ENCODE measurements at places on chromosomes 6 and 20. TPM values are rescaled to one million over a fixed set of nuclear protein-coding genes. Genes with fewer than 3 reads are reported as not detected.

DNA sequence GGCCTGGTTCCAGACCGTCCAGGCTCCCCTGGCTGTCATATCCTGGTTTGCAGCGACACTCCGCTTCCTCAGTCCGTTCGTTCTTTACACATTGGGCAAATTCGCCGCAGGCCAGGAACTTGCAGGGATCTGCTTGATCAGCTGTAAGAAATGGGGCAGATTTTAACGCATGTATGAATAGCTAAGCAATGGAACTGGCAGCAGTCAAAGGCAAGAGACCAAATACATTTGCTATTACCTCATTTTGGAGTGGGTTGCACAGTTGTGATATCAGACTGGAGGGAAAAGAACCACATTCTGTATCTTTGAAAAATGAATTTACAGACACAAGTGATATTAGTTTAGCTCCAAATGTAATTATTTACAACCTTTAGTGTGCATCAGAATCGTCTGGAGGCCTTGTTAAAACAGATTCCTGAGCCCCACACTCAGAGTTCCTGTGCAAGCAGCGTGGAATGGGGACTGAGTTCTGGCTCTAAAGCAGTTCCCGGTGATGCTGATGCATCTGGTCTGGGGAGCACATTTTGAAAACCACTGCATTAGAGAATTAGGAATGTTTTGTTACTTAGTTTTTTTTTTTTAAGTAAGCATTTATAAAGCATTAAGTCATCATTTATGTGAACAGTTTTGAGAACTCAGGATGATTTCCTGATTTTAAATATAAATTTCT, 141.3 kb downstream of the IMPG1 start:
- DNase-seq = no peak
- H3K4me1 ChIP-seq = no peaks in the 10 kb centered on the region
- no peaks in the 10 kb centered on the region for H3K27me3 ChIP-seq
- no peaks in the 10 kb centered on the region for H3K36me3 ChIP-seq

GRCh38 chr6:50128420-50129005, 78.8 kb upstream of the DEFB112 start:
- no peak overlapping the region for H3K4me3 ChIP-seq
- H3K27me3 ChIP-seq = no peaks in the 10 kb centered on the region
- no peak for DNase-seq
- no peaks in the 10 kb centered on the region for H3K36me3 ChIP-seq

- no peak overlapping the region for H3K27ac ChIP-seq
- H3K36me3 ChIP-seq = no peaks in the 10 kb centered on the region
- H3K4me3 ChIP-seq = no peak overlapping the region
- DNase-seq = no peak
- peaks cover 2% of the 10 kb centered on the region for H3K4me1 ChIP-seq
- no peaks in the 10 kb centered on the region for H3K27me3 ChIP-seq
Measured at GRCh38 chr20:32607727-32608663, 22.9 kb upstream of the NOL4L start.

GRCh38 chr6:45327956-45328522, at the start of gene RUNX2:
Gene RUNX2, plus strand, starts transcription at chr6:45328330. Its CDS starts 397 bp downstream, at chr6:45328727.
- H3K4me3 ChIP-seq = no peak within 1 kb of the TSS
- H3K27ac ChIP-seq = no peak within 1 kb of the TSS
- H3K27me3 ChIP-seq = no peaks in the 10 kb centered on the region
- peak; percentile 58 for DNase-seq

DNA sequence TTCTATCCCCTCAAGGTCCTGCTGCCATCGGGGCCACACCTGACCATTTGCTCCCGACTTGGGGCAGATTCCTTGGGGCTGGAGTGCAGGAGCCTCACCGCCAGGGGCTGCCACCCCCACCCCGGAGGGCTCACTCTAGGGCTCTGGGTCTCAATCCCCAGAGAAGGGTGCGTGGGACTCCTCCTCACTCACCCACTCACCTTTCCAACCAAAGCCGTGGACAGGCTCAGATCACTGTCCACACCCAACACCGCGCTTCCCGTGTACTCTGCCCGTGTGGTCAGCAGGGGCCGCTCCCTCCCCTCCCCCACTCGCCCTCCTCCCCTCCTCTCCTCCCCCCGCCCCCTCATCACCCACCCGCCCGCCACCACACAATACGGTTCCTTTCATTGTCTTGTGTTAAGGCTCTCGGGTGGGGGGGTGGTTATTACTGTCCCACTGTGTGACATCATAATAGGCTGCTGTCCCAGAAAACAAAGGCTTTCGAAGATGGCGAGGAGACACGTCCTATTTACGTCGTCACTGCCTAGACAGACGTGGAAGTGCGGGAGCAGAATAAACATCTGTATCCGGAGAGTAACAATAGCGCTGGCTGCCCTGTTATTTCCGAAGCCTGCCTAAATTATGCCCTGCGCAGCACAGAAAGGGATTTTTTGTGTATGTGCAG, 85.8 kb downstream of the YTHDF1 start:
- H3K27ac ChIP-seq = no peak overlapping the region
- DNase-seq = peak; percentile 31
- H3K4me3 ChIP-seq = no peak overlapping the region
- peaks cover 5% of the 10 kb centered on the region for H3K27me3 ChIP-seq
- H3K36me3 ChIP-seq = no peaks in the 10 kb centered on the region

- H3K4me1 ChIP-seq = no peaks in the 10 kb centered on the region
- no peak overlapping the region for H3K27ac ChIP-seq
- H3K27me3 ChIP-seq = no peaks in the 10 kb centered on the region
- no peaks in the 10 kb centered on the region for H3K36me3 ChIP-seq
- H3K4me3 ChIP-seq = no peak overlapping the region
Measured at GRCh38 chr6:140372064-140372463, 997.6 kb upstream of the CITED2 start.

DNA sequence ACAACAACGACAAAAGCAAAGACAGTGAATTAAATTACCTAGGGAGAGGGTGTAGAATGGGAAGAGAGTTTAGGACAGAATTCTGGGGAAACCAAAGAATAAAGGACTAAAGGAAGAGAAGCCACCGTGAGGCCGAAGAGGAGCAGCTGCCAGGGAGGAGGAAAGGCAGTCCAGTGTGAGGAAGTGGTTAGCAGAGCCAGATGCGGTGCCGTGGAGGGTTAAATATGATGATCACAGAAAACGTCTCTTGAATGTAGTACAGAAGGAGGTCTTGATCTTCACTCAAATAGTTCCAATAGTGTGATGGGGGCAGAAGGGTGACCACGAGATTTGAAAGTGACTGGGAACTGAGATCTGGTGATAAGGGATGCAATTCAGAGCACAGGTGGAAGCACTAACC, 67.7 kb downstream of the TMEM244 start:
- no peak overlapping the region for H3K27ac ChIP-seq
- H3K4me3 ChIP-seq = no peak overlapping the region
- H3K27me3 ChIP-seq = no peaks in the 10 kb centered on the region
- H3K36me3 ChIP-seq = no peaks in the 10 kb centered on the region

DNA sequence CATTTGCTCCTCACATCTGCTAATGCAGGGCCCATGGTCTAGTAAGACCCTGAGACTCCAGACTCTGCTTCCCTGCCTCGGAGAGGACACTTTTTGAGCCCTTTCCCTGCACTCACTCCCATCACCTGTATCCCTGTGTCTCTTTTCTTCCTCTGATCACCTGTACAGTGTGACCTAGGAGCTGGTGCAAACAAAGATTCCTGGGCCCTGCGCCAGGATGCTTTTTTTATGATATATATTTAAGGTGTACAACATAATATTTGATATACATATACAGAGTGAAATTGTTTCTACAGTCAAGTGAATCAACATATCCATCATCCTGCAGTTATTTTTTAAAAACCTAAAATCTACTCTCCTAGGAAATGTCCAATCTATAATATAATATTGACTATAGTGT, 355.4 kb downstream of the MAFB start:
- H3K27me3 ChIP-seq = peaks cover 7% of the 10 kb centered on the region
- no peaks in the 10 kb centered on the region for H3K36me3 ChIP-seq
- DNase-seq = no peak
- H3K4me3 ChIP-seq = no peak overlapping the region
- no peak overlapping the region for H3K27ac ChIP-seq

DNA sequence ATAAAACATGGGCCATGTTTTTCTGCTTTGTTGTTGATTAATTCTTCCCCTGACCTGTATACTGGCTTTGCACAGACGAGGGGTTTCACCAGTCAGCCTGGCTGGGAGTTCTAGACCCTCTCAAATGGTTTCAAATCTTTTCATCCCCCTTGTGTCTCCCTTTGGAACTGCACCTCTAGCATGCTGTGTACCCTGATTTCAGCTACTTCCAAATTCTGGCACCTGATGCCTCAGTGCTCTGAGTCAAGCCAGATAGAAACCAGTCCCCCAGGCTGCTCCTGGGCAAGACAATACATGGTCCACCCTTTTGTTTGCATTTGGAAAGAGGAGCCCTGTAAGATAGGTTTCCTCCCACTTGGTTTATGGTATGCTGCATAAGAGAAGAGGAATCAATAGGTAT, 290.2 kb downstream of the BTBD3 start:
- H3K27ac ChIP-seq = no peak overlapping the region
- no peaks in the 10 kb centered on the region for H3K27me3 ChIP-seq
- H3K36me3 ChIP-seq = no peaks in the 10 kb centered on the region
- DNase-seq = peak; percentile 85
- no peak overlapping the region for H3K4me3 ChIP-seq
- H3K4me1 ChIP-seq = no peaks in the 10 kb centered on the region

DNA sequence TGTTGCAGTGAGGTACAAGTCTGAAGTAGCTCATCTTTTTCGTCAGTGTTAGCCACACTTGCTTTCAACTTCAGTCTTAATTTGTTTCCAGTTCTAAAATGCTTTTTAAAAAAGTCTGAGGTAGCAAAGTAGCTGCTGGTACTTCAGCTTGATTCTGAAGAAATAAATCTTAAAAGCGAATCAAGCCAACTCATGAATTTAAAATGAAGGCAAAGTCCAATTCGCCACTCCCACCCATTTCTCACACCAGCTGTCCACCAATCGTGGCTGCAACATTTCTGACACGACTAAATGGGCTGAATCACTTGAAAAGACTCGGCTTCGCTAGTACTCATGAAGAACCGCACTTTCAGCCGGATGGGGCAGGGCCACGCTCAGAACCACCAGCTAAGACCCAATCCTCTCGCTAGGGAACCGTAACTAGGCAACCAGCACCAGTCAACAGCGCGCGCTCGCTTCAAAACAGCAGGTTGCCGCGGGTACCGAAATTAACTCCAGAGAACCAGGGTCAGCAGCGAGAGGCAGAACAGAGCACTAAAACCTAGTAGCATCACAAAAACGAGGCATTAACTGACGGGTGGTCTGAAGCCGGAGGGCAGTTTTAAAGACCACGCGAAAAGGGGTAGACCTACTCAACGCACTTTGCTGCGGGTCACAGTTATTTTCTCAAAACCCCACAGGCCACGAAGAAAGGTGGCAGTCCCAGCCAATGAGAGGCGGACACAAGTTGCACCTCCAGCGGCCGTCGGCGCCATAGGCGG, 900 bp downstream of the BCLAF1 start:
- H3K36me3 ChIP-seq = no peaks in the 10 kb centered on the region
- H3K27me3 ChIP-seq = no peaks in the 10 kb centered on the region
- peaks cover 4% of the 10 kb centered on the region for H3K4me1 ChIP-seq
- H3K27ac ChIP-seq = peak overlapping the region; percentile 99

- no peak overlapping the region for H3K4me3 ChIP-seq
- H3K27ac ChIP-seq = no peak overlapping the region
- H3K36me3 ChIP-seq = no peaks in the 10 kb centered on the region
- H3K27me3 ChIP-seq = no peaks in the 10 kb centered on the region
Measured at GRCh38 chr6:104908888-104909525, 47.9 kb upstream of the LIN28B start.

GRCh38 chr20:10338426-10339180, 95.4 kb downstream of the MKKS start:
- no peak overlapping the region for H3K4me3 ChIP-seq
- no peaks in the 10 kb centered on the region for H3K36me3 ChIP-seq
- DNase-seq = no peak
- no peaks in the 10 kb centered on the region for H3K4me1 ChIP-seq
- H3K27ac ChIP-seq = no peak overlapping the region

DNA sequence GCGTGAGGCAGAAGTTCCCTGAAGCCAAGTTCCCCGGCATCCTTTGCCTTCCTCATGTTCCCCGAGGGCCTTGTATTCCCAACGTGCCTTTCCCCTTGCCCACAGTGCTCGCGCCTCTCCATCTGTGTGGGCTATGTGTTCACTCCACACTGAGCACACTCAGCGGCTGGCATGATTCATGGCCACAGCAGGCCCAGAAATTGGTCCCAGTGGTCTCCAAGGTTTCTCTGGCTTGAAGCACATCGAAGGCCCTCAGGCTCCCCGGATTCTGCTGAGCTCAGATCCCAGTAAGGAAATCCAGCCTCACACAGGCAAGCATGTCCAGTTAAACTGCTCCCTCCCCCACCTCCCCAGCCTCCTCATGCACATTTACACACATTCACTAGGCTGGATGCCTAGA, 123.6 kb downstream of the ISM1 start:
- no peak overlapping the region for H3K4me3 ChIP-seq
- no peaks in the 10 kb centered on the region for H3K27me3 ChIP-seq
- no peaks in the 10 kb centered on the region for H3K36me3 ChIP-seq
- no peak overlapping the region for H3K27ac ChIP-seq
- DNase-seq = no peak

DNA sequence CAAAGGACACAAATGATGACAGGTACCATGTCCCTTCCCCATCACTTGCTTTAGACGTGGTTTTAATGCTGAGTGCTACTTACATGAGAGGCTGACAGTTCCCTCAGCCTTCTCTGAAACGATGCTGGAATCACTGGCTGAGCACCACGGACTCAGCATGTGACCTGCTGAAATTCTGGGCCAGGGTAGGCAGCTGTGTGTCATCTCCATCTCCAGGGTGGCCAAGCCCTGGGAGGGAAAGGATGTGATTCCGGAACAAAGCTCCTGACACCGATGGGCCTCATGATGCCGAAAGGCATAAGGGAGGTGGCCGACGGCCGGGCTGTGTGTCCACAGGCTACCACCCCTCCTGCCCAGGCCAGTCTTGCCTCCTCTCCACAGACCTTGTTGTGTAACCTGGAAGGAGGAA, 184.3 kb upstream of the CST7 start:
- no peaks in the 10 kb centered on the region for H3K27me3 ChIP-seq
- H3K4me3 ChIP-seq = no peak overlapping the region
- H3K27ac ChIP-seq = no peak overlapping the region
- peak; percentile 29 for DNase-seq
- no peaks in the 10 kb centered on the region for H3K4me1 ChIP-seq

DNA sequence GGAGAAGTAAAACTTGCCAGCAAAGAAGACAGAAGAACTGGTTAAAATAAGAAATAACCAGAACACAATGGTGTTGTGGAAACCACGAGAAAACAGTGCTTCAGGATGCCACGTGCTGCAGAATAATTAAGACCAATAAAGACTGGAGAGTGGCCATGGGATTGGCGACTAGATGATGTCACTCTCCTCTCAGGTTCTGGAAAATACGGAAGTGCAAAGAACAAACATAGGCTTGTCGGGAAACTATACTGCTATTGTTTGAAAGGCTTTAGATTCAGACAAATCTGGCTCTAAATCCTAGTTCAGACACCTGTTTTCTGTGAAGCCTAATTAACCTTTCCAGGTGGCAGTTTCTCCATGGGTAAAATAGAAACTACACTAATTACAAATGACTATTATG, 138.4 kb upstream of the STXBP5 start:
- no peaks in the 10 kb centered on the region for H3K27me3 ChIP-seq
- H3K4me1 ChIP-seq = no peaks in the 10 kb centered on the region
- no peak overlapping the region for H3K27ac ChIP-seq
- DNase-seq = no peak

Gene FAM83D
- 34.8 TPM for total RNA-seq

Gene SULF2
- total RNA-seq = 187 TPM

Gene WFDC8
- total RNA-seq = not detected

Gene TOMM6
- 215 TPM for total RNA-seq

Gene ADGRG6
- total RNA-seq = 23.4 TPM

Gene ADGRF1
- not detected for total RNA-seq

Gene OR12D3
- total RNA-seq = not detected

Gene AGPAT4
- total RNA-seq = 61.1 TPM

Gene SEMG1
- total RNA-seq = 0.46 TPM

Gene LPA
- 0.47 TPM for total RNA-seq

Gene ABHD16B
- total RNA-seq = not detected
